ENCODE measurements at places on chromosomes 5 and 9.

GRCh38 chr9:88313364-88314220, 74.7 kb upstream of the SPIN1 start:
- no peak for DNase-seq

DNA sequence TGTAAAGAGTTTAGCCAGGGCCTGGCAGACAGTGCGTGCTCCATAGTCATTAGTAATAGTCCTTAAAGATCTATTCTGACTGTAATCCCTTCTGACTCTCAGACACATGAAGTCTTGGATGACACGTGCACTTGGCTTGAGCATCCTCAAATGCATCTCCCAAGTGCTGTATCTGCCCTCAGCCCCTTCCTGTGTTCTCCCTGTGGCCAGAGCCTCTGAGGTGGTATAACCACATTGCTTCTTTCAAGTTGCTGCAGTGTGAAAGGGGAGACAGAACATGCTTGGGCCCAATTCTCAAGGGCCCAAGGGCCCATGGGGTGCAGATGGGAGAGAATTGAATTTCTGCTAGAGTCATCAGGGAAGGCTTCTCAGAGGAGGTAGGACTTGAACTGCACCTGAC, 30.1 kb upstream of the HAND1 start:
- no peak for DNase-seq

GRCh38 chr5:133981714-133982113, 13.3 kb upstream of the C5orf15 start:
- DNase-seq = no peak

- no peak for DNase-seq
Observed at GRCh38 chr5:62065050-62065449, 241.0 kb upstream of the KIF2A start.

- DNase-seq = no peak
Observed at GRCh38 chr9:98563988-98564387, 144.7 kb downstream of the GABBR2 start.

DNA sequence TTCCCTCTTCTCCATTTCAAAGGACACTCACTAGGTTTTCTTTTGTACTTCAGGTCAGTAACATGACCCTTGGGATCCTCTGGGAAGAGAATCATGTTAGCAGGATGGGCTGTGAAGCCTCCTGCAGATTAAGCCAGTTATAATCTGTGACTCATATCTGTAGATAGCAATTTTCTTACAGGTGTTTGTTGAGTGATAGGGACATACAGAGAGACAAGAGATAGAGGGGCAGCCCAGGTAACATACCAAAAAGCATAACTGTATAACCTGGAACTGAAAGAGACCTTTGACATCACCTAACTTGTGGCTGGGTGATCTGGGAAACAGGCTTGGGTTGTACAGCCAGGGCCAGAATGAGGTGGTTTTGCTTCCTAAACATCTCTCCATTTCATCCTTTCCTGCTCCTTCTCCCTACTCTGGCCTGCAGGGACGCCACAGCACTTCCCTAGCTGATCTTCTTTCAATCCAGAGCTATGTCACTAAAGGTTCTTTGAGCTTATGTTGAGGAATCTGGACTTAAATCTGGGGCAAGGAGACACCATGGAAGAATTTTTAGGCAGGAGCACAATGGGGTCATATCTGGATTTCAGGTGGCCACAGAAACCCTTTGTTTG, 21.0 kb upstream of the PPARGC1B start:
- no peak for DNase-seq

DNA sequence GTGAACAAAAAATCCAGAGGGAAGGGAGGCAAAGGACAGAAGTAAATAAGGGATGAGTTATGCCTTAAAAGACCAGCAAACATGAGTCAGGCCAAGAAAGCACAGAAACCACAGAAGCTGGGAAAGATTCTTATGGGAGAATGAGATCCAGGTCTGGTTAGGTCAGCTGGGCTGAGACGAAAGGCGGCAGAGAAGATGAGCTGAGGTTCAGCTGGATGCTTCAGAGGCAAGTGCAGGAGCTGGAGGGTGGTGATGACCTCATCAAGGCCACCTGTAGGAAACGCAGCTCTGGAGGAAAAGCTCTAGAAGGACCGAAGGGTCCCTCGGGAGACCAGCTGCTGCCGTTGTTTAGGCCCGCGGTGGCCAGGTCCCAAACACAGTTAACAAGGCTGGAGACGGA, 152.0 kb downstream of the MYO10 start:
- DNase-seq = peak; percentile 91

DNA sequence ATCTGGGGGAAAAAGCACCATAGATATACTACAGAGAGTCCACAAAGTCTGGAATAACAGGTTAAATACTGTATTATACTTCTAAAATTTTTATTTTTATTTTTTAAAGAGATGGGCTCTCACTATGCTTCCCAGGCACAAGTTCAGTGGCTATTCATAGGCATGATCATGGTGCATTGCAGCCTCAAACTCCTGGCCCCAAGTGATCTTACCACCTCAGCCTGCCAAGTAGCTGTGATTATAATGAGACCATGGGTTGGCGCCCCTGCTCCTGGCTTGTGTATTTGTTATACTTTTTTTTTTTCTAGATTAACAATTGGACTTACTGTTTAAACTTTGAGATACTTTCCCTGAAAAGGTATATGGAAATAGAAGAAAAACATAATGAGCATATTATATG, 25.9 kb downstream of the ERBIN start:
- DNase-seq = no peak

GRCh38 chr5:172235827-172236736, 42.1 kb downstream of the EFCAB9 start:
- peak; percentile 36 for DNase-seq

DNA sequence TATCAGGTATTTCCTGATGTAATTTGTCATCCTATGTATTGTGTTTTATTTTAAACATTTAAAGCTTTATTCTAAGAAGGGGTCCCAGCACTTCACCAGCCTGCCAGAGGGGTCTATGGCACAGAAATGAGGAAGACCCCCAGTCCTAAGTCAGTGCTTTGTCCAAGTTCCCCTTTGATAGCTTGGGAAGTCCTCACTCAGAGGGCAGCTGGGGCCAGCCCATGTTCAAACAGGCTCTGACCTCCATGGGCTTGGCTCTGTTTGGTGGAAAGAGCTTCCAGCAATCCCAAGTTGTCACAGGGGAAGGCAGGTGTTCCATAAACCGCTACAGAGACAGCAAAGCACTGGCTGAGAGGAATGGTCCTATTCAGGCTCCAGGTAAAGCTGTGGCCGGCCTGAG, 26.6 kb upstream of the AKNA start:
- no peak for DNase-seq

DNA sequence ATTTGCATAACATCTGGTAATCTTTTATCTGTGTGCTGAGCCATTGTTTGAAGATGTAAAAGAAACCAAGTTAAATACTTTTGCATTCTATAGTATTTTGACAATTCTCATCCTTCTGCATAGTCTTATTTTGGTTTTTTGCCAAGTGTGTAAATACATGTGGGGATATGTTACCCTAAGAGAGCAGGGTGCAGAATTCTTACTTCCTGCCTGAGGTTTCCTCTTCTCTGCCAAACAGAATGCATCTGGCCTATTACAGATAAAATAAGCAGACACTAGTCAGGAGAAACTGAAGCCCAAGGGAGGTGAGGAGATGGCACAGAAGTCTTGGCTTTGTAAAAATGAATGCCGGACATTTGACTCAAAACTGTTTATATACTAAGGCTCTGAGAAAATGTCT, 462.1 kb downstream of the TMEM38B start:
- DNase-seq = no peak

GRCh38 chr5:154086146-154086545, 47.4 kb downstream of the MFAP3 start:
- no peak for DNase-seq

DNA sequence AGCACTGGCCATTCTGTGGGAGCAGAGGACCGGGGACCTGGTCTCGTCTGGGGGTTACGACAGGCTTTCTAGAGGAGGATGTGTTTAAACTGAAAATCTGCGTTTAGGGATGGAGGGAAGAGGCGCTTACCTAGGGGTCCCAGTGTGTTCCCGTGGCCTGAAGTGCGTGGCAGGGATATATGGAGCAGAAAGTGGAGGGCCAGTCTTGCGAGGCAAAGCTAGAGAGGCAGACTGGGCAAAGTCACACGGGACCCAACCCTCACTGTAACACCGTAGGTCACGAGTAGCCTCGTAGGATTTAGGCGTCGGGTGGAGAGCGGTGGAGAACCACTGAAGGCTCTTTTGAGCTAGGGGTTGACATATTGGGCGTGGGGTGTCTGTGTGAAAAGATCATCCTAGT, 32.8 kb upstream of the POMT1 start:
- DNase-seq = no peak

DNA sequence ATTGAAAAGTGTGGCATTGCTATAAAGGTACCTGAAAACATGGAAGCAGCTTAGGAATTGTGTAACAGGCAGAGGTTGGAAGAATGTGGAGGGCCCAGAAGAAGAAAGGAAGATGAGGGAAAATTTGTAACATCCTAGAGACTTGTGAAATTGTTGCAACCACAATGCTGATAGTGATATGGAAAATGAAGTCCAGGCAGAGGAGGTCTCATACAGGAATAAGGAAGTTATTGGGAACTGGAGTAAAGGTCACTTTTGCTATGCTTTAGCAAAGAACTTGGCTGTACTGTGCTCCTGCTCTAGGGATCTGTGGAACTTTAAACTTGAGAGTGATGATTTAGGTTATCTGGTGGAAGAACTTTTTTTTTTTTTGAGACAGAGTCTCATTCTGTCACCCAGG, 43.5 kb downstream of the PTPDC1 start:
- DNase-seq = no peak

GRCh38 chr9:87259543-87260518, 237.8 kb upstream of the DAPK1 start:
- no peak for DNase-seq

DNA sequence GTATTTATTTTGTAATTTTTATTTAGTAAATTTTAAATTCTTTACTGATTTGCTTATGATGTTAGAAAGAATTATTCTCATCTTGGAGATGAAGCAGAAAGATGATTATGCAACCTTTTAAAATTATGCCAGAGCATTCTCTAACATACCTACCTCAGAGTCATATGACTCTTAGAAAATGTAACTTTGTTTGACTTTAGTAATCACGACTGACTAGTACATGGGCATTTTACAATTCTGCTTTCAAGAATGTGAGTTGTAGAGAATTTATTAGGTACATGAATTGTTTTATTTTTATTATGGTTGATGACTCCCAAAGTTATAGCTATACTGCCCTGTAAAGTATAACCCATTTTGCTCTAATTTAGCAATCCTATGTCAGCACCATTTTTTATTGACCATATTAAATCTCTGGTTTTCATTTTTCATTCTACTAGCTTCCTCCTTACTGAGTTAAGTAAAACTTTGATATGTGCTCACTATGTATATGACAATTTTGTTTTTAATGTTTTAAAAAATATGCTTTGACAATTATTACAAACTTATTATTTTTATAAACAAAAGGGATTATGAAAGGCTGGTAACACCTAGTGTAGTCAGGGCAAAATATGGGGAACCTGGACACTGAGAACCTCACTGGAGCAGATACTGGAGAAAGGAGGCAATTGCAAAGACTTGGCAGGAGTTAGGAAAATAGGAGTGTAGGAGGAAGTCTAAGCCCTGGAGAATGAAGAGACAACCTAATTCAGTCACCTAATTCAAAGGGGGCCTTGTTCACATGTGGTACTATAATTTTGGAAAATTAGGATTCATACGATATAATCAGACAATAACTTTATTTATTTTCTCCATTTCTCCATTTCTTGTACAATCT, 249.7 kb upstream of the DAB2 start:
- no peak for DNase-seq

GRCh38 chr5:94691949-94692348, 73.5 kb downstream of the SLF1 start:
- peak; percentile 66 for DNase-seq

- peak; percentile 66 for DNase-seq
Observed at GRCh38 chr9:128702445-128702948, at the start of gene PKN3. Gene PKN3 (plus strand): TSS chr9:128702503. CDS start chr9:128702916, 413 bp downstream.

- no peak for DNase-seq
Observed at GRCh38 chr5:149771216-149771980, 41.3 kb downstream of the PPARGC1B start.

DNA sequence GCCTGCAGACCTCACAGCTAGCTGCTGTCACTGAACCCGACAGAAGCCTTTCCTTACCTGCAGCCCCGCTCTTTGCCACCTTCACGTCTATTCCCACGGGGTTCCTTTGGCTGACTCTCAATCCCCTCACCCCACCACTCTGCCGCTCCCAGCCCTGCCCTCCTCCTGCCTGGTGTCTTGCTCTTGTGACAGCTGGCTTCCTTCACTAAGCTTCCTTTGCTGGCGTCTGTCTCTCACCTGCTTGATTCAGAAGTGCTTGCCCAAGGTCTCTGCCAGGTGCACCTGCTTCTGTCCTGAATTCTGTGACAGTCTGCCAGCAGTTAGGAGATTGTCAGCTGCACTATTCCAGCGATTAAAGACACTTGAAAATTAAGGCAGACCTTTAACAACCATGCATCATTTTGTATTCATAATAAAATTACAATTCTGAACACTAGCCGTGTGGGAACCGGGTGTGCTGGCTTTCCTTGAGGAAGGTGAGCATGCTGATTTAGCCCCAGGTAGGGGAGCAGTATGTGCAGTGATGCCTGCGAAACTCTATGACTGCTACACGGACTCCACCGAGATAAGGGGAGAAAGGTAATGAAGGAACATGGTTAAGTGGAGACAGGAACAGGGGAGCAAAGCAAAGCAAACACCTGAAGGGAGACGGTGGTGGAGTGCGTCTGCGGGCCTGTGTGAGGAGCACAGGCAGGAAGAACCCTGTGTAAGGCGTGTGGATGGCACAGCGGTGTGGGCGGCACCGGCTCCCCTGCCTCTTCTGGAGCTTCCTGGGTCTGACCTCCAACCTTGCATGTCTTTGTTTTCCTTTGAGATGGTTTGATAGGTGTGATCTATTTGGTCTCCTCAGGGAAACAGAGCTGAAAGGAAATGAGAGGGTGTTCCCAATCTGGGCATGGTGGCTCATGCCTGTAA, 80.1 kb upstream of the CACNA1B start:
- DNase-seq = no peak

- DNase-seq = no peak
Observed at GRCh38 chr5:64595031-64595855, 89.4 kb downstream of the RGS7BP start.

Data from IMR-90 (cell line).